Thymus (tissue), 14 donors: ENCODE measurements at places on chromosomes 13 and 19. TPM values are rescaled to one million over a fixed set of nuclear protein-coding genes. Genes with fewer than 3 reads are reported as not detected.

DNA sequence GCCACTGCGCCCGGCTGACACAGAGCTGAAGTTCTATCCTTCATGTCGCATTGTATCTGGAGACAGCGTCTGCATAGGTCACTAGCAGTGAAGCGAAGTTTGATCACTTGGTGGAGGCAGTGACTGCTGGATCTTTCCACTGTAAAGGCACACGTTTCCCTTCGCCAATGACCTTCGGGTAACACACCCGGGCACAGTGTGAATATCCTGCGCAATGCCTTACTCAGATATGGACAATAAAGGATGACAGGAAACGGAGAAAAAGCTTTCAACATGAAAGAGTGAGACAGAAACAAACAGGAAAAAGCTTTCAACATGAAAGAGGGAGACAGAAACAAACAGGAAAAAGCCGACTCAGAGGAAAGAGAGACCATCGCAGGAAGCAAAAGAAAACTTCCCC, 17.1 kb downstream of the ARL11 start:
- no peak overlapping the region for H3K27ac ChIP-seq
- no peak for DNase-seq
- no peaks in the 10 kb centered on the region for H3K36me3 ChIP-seq
- no peaks in the 10 kb centered on the region for H3K4me1 ChIP-seq
- H3K4me3 ChIP-seq, result no peak overlapping the region
- no peaks in the 10 kb centered on the region for H3K27me3 ChIP-seq

DNA sequence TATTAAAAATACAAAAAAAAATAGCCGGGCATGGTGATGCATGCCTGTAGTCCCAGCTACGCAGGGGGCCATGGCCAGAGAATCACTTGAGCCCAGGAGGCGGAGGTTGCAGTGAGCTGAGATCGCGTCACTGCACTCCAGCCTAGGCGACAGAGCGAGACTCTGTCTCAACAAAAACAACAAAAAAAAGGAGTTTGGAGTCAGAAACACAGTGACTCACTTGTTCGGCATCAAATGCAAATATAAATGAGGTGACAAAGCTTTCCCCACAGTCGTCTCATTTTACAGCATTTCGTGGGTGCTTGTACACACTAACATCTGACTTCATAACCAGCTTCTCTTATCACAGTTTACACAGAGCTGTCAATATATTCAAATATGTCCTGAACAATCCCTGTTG, 11.0 kb downstream of the ZNF665 start:
- H3K27me3 ChIP-seq, result no peaks in the 10 kb centered on the region
- H3K4me3 ChIP-seq, result no peak overlapping the region
- no peak for DNase-seq
- no peak overlapping the region for H3K27ac ChIP-seq
- H3K36me3 ChIP-seq, result peaks cover 10% of the 10 kb centered on the region
- no peaks in the 10 kb centered on the region for H3K4me1 ChIP-seq

DNA sequence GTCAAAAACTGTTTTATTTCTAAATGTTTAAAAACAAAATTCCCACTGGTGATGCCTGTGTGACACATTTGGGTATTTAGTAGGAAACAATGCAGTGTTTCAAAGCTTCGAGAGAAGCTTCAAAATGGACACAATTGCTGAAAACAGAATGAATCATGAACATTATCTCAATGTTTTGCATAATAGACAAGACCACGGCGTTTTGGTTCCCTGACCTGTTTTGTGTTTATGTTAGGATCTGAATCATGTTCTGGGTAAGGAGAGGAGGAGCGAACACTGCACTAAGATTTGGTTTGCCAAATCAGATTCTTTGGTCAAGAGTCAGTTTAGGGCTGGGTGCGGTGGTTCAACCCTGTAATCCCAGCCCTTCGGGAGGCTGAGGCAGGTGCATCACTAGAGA, 42.2 kb downstream of the IFT88 start:
- H3K27ac ChIP-seq, result no peak overlapping the region
- no peak for DNase-seq
- H3K27me3 ChIP-seq, result no peaks in the 10 kb centered on the region
- no peaks in the 10 kb centered on the region for H3K4me1 ChIP-seq

The ZNF813 gene
- total RNA-seq, result 4.6 TPM

GRCh38 chr13:94542917-94543316, 53.0 kb downstream of the TGDS start:
- peaks cover 2% of the 10 kb centered on the region for H3K27me3 ChIP-seq
- H3K4me3 ChIP-seq, result no peak overlapping the region
- H3K4me1 ChIP-seq, result no peaks in the 10 kb centered on the region
- H3K27ac ChIP-seq, result no peak overlapping the region
- DNase-seq, result no peak

DNA sequence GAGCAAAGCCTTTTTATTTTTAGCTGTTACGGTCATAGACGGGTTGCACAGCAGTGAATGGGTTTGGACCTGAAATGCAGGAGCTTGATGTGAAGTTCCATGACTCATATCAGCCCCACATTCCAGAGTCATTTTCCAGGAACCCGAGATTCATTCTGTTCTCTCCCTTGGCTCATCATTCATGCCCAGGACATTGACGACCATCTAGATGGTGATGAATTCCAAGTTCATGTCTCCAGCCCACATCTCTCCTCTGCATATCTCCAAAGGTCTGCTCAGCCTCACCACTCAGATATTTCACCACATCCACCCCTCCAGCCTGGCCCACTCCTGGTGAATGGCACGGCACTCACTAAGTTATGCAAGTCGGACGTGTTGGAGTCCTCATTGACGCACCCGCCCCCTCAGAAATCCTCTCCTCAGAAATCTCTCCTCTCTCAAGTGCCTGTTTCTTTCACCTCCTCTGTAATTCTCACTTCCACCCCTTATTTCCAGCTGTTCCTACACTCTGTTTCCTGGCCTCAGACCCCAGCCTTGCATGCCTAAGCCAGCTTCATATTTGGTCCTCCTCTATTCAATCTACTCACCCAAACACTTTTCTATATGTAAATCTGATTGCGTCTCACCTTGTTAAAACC, 83.1 kb downstream of the ALOX5AP start:
- H3K4me1 ChIP-seq, result no peaks in the 10 kb centered on the region
- no peaks in the 10 kb centered on the region for H3K36me3 ChIP-seq
- DNase-seq, result no peak
- no peaks in the 10 kb centered on the region for H3K27me3 ChIP-seq
- no peak overlapping the region for H3K27ac ChIP-seq

DNA sequence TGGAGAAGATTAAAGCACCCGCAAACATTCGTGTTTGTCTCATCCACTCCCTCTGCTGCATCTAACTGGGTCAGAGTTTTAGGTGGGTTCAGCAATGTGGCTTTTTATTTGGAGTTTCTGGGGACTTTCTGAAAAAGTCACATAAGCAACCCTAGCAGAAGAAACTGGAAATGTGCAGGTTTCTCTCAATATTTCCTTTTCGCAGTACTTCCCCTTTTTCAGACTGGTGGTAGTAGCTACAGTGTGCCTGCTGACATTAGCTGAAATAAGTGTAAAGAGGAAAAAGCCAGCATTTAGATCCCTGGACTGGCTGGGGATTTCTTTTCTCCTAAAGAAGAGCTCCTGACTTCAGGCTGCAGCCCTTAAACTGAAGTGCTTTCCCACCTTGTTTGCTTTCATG, 15.9 kb upstream of the OLFM4 start:
- H3K27ac ChIP-seq, result no peak overlapping the region
- no peak overlapping the region for H3K4me3 ChIP-seq
- no peaks in the 10 kb centered on the region for H3K36me3 ChIP-seq
- no peaks in the 10 kb centered on the region for H3K27me3 ChIP-seq

- no peak for DNase-seq
- H3K4me1 ChIP-seq, result peaks cover 13% of the 10 kb centered on the region
- no peak overlapping the region for H3K27ac ChIP-seq
- H3K27me3 ChIP-seq, result no peaks in the 10 kb centered on the region
These were observed 2.5 kb upstream of the S1PR4 start for GRCh38 chr19:3175781-3176714.

- no peak overlapping the region for H3K27ac ChIP-seq
- peaks cover 5% of the 10 kb centered on the region for H3K4me1 ChIP-seq
- H3K36me3 ChIP-seq, result no peaks in the 10 kb centered on the region
- H3K4me3 ChIP-seq, result no peak overlapping the region
- DNase-seq, result no peak
- H3K27me3 ChIP-seq, result no peaks in the 10 kb centered on the region
These were observed 72.8 kb upstream of the CLDN10 start for GRCh38 chr13:95479731-95480130.

DNA sequence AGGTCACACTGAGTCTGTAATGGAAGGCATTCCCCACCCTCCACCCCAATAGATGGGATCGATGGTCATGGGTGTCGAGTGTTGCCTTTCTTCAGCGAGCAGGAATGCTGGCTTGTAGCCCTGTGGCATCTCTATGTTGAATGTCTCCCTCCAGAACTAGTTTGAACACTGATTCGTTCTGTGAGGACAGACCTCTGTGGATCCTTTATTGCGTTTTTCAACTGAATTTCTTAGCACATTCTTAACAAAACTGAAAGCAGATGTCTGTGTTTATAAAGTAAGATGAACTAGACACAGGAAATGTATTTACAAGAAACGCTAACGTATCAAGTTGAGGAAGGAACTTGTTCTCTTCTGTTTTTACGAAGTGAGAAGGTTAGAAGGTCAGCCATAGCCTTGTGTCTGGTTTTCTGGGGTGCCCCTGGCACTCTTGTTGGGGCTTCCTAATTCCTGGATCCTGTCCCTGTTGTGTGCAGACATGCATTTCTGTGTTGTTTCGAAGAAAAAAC, 36.8 kb upstream of the TM9SF2 start:
- no peaks in the 10 kb centered on the region for H3K27me3 ChIP-seq
- H3K36me3 ChIP-seq, result no peaks in the 10 kb centered on the region
- peaks cover 17% of the 10 kb centered on the region for H3K4me1 ChIP-seq
- peak; percentile 64 for DNase-seq
- H3K4me3 ChIP-seq, result no peak overlapping the region

The CFAP97D2 gene
- 0.66 TPM for total RNA-seq

The IGFL2 gene
- total RNA-seq, result 0.61 TPM

GRCh38 chr13:28606466-28606865, 52.5 kb upstream of the POMP start:
- H3K27me3 ChIP-seq, result no peaks in the 10 kb centered on the region
- H3K27ac ChIP-seq, result no peak overlapping the region
- H3K4me3 ChIP-seq, result no peak overlapping the region
- DNase-seq, result no peak

- H3K27me3 ChIP-seq, result no peaks in the 10 kb centered on the region
- no peak for DNase-seq
- no peak overlapping the region for H3K4me3 ChIP-seq
These were observed 270.5 kb downstream of the GPC6 start for GRCh38 chr13:93496985-93497673.

The MEF2B gene
- total RNA-seq, result 0.42 TPM

The TMEM205 gene
- 54.5 TPM for total RNA-seq

DNA sequence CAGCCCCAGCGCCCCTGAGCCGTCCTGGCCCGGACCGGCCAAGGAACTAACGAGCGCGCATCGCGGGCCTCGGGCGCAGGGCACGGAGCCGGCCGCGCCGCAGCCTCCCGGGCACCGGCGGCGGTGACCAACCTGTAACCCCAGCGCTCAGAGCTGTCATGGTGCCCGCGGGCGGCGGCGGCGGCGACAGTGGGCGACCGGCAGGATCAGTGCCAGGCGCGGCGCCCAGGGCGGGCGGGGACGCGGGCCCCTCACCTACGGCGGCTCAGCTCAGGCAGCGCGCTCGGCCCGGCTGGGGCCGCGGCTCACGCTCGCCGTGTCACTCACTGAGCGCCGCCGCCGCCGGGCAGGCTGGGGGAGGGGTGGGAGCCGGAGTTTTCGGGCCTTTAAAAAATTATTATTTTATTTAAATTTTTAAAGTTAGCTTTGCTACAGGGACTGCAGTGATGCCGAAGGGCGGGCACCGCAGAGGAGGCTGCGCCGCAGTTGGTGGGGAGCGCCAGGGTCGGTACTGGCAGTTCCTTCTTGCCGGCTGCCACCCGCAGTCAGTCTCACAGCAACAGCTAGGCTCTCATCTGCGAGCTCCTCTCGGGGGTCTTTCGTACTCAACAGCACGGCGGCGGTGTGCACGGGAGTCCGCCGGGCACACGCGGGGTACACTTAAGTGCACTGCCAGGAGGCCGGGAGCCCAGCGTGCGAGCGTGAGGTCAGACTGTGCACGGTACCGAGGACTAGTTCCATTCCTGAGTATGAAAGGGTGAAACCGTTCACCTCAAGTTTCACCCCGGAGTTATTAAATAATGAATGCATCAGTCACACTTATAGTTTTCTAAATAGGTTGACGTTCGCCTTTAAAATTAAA, at the start of gene NALCN:
TSS of gene NALCN (minus strand) at position 328 of the 862 bp plus-strand sequence. CDS start 17,382 bp downstream, outside the sequence.
- H3K4me1 ChIP-seq, result no peaks in the 10 kb centered on the region
- no peak for DNase-seq

The ZNF415 gene
- total RNA-seq, result 8.1 TPM

- no peak overlapping the region for H3K27ac ChIP-seq
- peaks cover 67% of the 10 kb centered on the region for H3K27me3 ChIP-seq
- DNase-seq, result no peak
- peaks cover 20% of the 10 kb centered on the region for H3K4me1 ChIP-seq
- H3K36me3 ChIP-seq, result no peaks in the 10 kb centered on the region
These were observed 1.0 kb downstream of the FSTL3 start for GRCh38 chr19:677201-677600.

The FXYD3 gene
- total RNA-seq, result 22.8 TPM

- no peak overlapping the region for H3K4me3 ChIP-seq
- no peak for DNase-seq
- no peak overlapping the region for H3K27ac ChIP-seq
- no peaks in the 10 kb centered on the region for H3K36me3 ChIP-seq
These were observed 12.9 kb downstream of the NHLRC3 start for GRCh38 chr13:39051157-39051556.

- H3K27ac ChIP-seq, result no peak overlapping the region
- H3K4me3 ChIP-seq, result no peak overlapping the region
- no peaks in the 10 kb centered on the region for H3K36me3 ChIP-seq
- DNase-seq, result no peak
These were observed 24.1 kb upstream of the CEACAM20 start for GRCh38 chr19:44553478-44554171.

The ZNF345 gene
- total RNA-seq, result 6.9 TPM

GRCh38 chr19:6267552-6268381, 12.0 kb downstream of the MLLT1 start:
- H3K27me3 ChIP-seq, result no peaks in the 10 kb centered on the region
- DNase-seq, result no peak
- H3K4me1 ChIP-seq, result peaks cover 19% of the 10 kb centered on the region
- no peak overlapping the region for H3K4me3 ChIP-seq
- H3K27ac ChIP-seq, result no peak overlapping the region

DNA sequence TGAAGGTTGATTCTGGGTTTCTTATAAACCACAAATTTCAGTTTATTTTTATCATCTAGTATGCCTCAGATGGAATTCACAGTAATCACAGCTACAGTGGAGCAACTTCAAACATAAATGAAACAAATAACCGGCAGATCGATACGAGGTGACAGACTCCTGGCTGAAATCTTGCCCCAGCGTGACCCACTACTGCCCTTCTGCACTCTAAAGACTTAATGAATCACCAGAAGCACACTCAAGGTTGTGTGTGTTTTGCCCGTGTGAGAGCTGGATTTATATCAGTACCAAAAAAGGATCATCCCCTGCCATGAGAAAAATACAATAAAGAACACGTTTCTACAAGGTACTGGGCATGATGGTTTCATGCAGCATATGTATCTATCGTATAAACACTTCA, 161.7 kb downstream of the KLF12 start:
- no peaks in the 10 kb centered on the region for H3K27me3 ChIP-seq
- H3K36me3 ChIP-seq, result no peaks in the 10 kb centered on the region
- no peaks in the 10 kb centered on the region for H3K4me1 ChIP-seq
- H3K4me3 ChIP-seq, result no peak overlapping the region

- H3K36me3 ChIP-seq, result no peaks in the 10 kb centered on the region
- H3K4me1 ChIP-seq, result no peaks in the 10 kb centered on the region
- DNase-seq, result no peak
- no peaks in the 10 kb centered on the region for H3K27me3 ChIP-seq
These were observed 443.1 kb upstream of the SPRY2 start for GRCh38 chr13:80783926-80784565.

GRCh38 chr13:48296528-48296927, 7.0 kb upstream of the RB1 start:
- no peak overlapping the region for H3K4me3 ChIP-seq
- H3K36me3 ChIP-seq, result no peaks in the 10 kb centered on the region
- no peaks in the 10 kb centered on the region for H3K27me3 ChIP-seq
- H3K27ac ChIP-seq, result peak overlapping the region; percentile 83
- DNase-seq, result no peak

The PPFIA3 gene
- 7.0 TPM for total RNA-seq
